ENCODE measurements at places on chromosomes 4 and X.

DNA sequence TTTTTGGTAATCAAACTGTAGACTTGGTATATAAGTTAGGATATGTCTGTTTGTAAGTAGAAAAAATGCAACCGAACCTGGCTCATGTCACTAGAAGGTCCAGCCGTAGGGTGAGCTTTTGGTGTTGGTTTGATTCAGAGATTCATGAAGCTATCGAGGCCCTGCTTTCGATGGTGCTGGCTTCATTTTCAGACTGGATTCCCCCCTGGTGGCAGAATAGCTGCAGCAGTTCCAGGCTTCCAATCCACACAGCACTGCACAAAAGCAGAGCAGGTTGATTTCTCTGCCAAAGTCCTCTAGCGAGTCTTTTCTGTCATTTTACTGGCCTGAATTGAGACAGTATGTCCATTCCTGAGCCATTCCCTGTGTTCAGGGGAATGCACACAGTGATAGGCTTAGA is 33.1 kb downstream of the PDK3 start:
- peak; percentile 27 for DNase-seq

DNA sequence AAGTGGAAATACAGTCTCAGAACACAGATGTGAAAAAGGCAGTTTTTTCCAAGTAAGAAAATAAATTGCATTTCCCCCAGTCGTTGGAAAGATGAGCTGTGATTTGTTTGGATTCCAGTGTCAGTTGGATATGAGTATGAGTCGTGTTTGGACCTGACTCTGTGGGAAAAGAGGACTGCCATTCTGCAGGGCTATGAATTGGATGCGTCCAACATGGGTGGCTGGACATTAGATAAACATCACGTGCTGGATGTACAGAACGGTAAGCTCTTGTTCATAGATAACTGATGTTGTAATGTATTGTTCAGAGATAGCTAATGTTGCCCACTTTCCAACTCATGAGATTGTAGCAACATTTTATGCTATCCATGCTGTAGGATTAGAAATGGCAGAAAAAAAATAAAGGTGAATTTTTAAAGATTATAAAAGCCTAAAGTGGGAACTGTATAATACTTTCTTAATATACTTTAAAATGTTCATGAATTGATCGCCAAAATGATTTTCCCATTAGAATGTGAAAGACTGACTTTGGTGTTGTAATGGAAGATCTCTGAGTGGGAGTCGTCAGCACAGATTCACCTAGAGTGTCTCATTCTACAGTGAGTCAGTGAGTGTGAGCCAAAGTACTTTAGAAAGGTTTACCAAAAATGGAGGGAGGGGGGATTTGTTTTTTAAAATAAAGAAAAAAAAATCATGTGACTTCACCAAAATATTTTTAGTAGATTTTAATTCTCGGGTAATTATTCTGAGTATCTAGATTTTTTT is 178.7 kb downstream of the DCTD start:
- no peak for DNase-seq

GRCh38 chr4:76442807-76443206 is 7.8 kb downstream of the SHROOM3 start:
- DNase-seq = no peak

DNA sequence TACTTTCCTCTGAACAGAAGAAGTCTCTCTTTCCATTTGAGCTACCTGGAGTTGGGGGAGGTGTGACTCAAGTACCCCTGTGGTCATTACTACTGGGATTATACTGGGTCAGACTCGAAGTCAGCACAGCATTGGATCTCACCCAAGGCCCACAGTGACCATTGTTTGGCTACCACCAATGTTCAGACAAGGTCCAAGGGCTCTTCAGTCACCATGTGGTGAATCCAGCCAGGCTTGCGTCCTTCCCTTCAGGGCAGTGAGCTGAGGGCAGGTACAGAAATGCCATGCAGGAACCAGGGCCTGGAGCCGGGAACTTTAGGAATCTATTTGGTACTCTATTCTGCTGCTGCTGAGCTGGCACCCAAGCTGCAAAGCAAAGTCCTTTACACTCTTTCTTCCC is 5.5 kb upstream of the SLC4A4 start:
- DNase-seq = no peak

Data from NCI-H446 treated with DMSO at 0.1 percent for 48 hours (cell line).